ENCODE measurements at places on chromosomes 4 and X.

DNA sequence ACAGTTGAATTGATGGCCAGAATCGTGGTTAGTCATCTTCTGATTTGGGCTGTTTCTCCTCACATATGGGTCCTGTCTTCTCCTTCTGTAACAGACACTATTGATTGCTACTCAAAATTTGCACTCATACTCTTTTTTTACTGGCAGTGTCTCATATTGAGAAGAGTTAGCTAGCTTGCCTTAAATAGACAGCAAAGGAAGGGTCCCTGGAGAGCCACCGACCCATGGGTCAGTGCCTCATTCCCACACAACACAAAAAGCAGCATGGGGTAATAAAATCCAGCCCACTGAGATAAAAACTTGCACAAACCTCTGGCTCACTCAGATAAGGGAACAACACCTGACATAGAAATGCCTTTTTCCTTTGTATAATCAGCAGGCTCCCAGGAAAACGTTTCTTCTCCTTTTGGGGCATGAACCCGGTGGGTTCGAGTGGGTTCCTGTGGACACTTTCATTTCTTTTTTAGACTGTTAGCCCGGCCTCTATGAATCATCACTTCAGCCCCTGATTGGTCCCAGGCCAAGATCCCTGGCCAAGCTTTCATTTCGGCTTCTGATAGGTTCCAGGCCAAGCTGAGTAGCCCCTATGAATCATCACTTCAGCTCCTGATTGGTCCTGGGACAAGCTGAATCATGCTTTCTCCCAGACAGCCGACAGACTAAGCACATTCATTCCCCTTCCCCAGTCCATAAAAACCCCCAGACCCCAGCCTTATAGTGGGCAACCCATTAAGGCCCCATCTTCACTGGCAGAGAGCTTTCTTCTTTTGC lies 408.1 kb downstream of the DCAF12L2 start:
- DNase-seq, result no peak

DNA sequence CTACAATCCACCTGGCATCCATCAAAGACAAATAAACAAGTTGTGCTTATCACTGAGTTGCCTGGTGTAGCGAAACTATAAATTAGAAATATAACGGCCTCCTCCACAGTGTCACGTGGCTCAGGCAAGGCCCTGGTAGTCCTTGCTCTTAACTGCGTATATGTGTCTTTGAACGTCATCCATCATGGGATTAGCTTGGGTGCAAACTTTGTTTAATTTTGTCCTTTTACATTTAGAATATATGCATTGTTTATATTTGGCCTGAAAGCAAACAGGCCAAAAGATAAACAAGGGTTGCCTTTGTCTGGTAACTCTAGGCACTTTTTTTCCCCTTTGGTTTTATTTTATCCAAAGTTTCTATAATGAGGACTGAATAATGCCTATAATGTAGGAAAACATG lies 184.9 kb downstream of the KIT start:
- DNase-seq, result no peak

DNA sequence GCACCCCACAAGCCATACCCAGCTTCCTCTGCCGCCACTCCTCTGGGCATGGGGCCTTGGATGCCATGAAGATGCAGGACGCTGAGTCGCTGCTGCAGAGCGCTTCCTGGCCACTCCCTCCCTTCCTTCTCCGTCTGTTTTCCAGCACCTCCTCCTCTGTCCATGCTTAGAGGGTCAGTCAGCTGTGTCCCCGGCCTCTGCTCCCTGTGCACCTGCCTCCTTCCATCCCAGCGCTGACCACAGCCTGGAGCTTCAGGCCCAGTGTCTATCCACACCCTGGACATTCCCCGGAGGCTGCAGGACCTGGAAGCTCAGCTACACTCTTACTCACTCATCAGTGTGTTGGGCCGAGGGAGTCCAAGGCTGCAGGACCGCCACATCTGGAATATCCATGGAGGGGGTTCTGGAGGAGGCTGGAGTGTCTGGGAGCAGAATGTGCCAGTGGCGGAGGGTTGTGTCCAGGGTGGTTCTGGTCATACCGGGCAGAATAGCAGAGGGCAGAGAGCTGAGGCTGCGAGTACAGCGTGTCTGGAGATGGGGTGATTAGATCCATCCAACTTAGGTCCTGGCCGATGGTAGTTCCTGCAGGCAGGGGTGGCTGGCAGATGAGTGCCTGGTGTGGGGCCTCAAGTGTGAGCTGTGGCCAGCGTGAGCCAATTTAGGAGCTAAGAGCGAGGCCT lies 58.6 kb upstream of the ADRA2C start:
- DNase-seq, result no peak

DNA sequence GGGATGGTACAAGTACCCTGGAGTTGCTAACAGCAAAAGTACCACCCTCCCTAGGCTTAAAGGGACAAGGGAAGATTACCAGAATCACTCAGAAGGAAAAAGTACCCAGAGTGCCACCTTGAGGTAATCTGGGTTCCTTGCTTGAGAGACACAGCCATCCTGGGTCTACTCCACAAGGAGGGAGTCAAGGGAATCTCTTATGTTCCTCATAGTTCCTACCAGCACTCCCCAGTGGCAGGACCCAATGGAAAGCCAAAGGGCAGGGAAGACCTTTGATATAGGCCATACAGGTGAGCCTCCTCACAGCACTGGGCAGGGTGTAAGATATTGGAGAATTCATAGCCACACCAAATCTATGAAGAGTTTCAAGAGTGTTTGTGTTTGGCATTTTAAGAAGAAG lies 5.7 kb downstream of the IL2 start:
- peak; percentile 58 for DNase-seq

DNA sequence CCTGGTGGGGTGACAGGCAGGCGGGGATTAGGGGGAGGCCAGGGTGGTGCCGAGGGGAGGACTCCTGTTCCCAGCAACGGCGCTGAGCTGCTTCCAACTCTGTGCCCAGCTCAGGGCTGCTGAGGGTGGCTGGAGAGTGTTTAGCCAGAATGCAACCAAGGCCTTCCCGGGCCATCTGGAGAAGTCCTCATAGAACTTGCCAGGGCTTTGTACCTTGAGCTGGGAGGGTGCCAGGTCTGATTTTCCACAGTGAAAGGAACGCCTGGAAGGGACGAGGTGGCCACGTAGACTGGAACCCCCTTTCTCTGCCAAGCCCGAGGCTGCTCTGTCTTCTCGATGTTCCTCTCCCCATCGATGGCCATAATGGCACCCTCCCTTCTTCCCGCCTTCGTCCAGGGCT lies 57.0 kb upstream of the GPR78 start:
- DNase-seq, result no peak

GRCh38 chr4:68132342-68132741 lies 2.7 kb upstream of the TMPRSS11F start:
- DNase-seq, result no peak

GRCh38 chr4:189084671-189085070 lies 856.0 kb upstream of the FRG1 start:
- DNase-seq, result no peak

DNA sequence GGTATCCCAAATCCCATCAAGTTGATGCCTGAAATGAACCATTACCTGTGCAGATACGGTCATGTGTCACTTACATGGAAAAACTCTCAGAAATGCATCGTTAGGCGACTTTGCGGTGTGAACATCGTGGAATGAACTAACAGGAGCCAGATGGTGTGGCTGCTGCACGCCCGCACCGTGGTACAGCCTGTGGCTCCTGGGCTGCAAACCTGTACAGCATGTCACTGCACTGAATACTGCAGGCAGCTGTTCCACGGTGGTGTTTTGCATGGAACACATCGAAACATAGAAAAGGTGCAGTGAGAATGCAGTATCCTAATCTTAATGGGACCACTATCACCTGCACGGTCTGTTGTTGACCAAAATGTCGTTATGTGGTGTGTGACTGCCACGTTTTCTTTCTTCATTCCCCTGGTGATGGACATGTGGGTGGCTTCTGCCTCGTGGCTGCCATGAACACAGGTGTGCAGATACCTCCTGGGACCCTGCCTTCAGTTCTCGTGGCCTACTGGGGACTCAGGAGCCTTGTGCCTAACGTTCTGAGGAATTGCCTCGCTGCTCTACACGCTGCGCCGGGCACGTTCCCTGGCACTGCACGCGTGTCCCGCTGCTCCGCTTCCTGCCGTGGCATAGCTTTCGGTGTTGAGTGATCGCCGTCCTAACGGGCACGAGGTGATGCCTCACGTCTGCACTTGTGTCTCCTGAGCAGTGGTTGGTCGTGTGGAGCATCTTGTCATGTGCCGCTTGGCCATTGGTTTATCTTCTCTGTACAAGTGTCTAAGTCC lies 18.5 kb downstream of the MAEA start:
- no peak for DNase-seq

- no peak for DNase-seq
These were observed 3.8 kb downstream of the MAEA start for GRCh38 chr4:1293531-1293941.

- no peak for DNase-seq
These were observed 127.4 kb downstream of the SLC39A8 start for GRCh38 chr4:102217775-102218355.

- DNase-seq, result no peak
These were observed 107.2 kb upstream of the PGRMC2 start for GRCh38 chr4:128394778-128395177.

GRCh38 chrX:17374619-17375366 lies at the start of gene NHS:
Gene NHS, plus strand, starts transcription at chrX:17375200. Its CDS starts 558 bp downstream, at chrX:17375758.
- peak; percentile 86 for DNase-seq

GRCh38 chrX:44908153-44908552 lies 35.2 kb downstream of the KDM6A start:
- no peak for DNase-seq

DNA sequence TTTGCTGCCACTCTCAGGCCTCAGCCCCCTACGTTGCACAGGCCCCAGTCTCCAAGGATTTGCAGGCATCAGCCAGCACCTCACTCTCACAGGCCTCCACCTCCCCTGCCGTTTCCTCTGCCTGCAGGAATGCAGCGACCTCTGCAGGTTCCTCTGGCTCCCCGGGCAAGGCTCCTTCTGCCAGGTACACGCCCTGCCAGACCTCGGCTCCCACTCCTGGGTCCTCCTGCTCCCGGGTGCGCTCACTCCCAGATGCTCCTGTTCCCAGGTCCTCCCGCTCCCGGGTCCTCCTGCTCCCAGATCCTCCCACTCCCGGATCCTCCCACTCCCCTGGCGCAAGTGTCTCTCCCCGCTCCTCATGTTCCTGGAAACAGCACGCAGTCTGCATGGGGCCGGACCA lies 144.4 kb upstream of the RADX start:
- peak; percentile 10 for DNase-seq

DNA sequence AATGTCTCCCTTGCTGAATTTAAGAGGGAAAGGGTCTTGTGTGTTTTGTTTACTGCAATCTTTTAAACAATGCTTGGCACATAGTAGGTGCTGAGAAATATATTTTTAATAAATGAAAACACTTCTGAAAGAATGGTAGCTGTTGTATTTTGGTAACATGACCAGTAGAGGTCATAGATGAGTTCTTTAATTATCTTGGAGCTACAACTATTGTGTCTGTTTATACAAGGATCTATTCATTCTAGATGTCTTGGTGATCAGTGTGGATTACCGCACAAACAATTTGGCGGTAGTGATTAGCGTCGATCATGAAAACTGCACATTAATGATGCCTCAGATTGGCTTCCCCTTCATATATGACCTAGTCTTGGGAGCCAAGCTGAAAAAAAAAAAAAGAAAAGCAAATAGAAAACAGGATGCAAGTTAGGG lies 21.4 kb upstream of the SCRG1 start:
- DNase-seq, result peak; percentile 21

DNA sequence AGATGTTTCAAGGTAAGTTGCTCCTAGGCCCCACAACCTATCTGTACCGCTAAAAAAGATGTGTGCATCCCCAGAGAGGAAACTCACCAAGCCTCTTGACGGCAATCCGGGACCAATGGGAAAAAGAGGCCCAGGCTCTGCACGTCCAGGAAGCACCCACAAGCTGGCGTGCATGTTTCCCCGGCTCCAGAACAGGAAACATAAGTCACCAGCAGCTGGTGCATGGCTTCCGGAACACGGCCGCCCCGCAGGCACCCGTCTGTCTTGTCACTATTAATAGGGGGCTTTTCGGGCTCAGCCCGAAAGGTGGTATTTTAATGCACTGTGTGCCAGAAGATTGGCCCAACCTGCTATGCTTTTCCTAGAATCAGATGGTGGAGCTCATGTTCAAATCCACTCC lies 22.2 kb downstream of the CRMP1 start:
- DNase-seq, result no peak

Measured in iPS-NIHi11 (cell line).